ENCODE measurements at places on chromosomes 5 and 9.

- DNase-seq = no peak
These were observed 521.3 kb upstream of the TRPC7 start for GRCh38 chr5:136886608-136887007.

GRCh38 chr5:76679231-76679630 is 36.7 kb upstream of the F2R start:
- DNase-seq = no peak

GRCh38 chr5:109907731-109908130 is 218.0 kb downstream of the MAN2A1 start:
- DNase-seq = no peak

GRCh38 chr9:33287087-33287490 is 3.2 kb upstream of the NFX1 start:
- DNase-seq = no peak

DNA sequence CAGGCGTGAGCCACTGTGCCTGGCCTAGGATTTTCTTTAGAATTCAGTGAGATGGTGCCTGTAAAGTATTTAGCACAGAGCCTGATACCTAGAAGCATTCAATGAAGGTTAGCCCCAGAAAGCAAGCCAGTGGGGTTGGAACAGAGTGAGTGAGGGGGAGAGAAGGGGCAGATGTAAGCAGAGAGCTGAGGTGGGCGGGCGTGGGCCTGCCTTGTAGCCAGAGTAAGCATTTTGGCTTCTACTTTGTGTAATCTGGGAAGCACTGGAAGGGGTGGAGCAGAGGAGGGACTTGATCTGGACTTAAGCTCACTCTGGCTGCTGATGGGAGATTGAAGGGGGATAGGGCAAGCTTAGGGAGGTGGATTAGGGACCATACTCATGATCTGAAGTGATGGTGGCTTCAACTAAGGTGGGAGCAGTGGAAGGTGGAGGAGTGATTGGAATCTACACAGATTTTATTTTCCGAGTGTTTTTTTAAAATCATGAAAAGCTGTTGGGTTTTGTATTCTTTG is 2.6 kb downstream of the EXOSC2 start:
- DNase-seq = no peak

DNA sequence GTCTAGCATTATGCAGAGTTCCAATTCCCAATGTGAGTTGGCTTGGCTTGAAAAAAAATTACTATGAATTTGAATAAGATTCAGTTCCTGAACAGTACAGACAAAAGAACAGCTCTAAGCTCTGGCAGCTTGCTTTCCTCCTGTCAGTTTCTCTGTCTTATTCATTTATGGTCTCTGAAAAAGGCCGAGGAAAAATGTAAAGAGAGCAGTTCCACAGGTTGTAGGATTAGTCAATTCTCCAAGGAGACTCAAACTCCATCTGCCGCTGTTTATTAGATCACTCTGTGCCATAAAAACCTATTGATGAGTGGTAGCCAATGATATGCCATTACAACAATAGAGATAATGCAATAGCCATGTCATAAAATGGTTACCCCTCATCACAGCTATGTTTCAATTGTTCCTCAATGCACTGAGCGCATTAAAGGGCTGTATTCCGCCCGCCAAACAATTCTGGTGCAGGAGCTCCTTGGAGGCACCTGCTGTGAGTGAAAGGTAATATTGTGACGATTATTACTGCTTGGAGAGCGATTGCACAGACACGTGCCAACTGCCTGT is 188.2 kb downstream of the ARRDC3 start:
- DNase-seq = no peak

DNA sequence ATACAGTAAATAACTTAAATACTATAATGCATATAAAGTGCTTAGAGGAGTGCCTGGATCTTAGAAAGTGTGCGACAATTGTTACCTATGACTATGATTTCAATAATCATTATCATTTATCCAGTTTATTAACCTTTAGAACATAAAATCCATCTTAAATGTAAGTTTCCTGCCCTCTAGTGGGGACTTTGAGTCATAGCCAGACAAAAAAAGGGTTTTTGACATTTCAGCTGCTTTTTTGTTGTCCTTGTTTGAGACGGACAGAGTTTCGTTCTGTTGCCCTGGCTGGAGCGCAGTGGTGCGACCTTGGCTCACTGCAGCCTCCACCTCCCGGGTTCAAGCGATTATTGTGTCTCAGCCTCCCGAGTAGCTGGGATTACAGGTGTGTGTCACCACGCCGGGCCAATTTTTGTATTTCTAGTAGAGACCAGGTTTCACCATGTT is 9.7 kb upstream of the C9orf152 start:
- no peak for DNase-seq

DNA sequence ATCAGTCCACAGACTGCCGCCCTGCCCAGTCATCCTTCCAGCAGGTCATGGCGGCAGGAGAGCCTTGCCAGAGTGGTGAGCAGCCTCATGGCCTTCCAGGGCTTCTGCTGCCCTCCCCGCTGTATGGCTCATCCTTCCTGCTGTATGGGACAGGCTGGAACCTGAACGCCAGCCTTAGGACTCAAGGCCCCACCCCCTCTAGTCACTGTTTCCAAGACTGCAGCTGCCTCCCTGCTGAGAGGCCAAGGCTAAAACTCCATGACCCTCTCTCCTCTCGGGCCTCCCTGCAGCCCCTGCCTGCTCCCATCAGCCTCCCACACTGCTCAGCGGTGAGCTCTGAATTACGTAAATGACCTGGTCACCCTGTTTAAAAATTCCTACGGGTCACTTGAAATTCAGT is 227.5 kb downstream of the AGTPBP1 start:
- DNase-seq = no peak

Data from right renal pelvis (tissue), 4 donors.